Hepatocyte (in vitro differentiated cells): ENCODE measurements at places on chromosomes 2 and 18. TPM values are rescaled to one million over a fixed set of nuclear protein-coding genes. Genes with fewer than 3 reads are reported as not detected.

SIX3 gene
- not detected in 2 replicates for total RNA-seq

DNA sequence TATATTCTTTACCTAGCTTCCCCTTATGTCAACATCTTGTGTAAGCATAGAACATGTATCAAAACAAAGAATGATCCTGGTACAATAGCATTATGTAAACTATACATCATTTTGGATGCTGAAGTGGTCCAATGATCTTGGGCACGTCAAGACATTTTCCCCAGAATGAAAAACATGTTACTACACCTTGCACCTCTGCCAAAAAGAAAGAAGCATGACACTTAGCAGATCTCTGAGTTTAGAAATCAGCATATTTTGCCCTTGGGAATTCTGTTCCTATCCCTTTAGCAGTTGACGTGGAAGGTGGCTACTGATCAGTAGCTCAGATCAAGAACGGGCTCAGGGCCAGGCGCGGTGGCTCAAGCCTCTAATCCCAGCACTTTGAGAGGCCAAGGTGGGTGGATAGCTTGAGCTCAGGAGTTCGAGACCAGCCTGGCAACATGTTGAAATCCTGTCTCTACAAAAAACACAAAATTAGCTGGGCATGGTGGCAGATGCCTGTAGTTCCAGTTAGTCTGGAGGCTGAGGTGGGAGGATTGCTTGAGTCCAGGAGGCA is 1.7 kb upstream of the LCLAT1 start:
- DNase-seq = no peak

DNA sequence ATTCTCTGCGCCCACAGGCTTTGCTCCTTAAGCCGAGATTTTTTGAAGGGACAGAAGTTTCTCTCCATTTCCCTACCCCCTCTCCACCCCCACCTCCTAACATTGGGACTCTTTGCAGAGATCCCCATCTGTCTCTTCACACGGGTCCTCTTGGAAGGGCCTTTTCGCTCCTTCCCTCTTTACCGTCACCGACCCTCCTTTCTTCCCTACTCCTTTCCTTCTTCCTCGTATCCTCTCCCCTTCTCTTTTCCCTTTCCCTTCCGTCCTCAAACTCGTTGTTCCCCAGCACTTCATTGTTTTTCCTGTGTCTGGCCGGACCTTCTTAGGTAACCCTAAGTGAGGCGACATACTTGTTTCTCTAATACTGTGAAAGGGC is 660 bp downstream of the COPS7B start:
- no peak for DNase-seq

DNA sequence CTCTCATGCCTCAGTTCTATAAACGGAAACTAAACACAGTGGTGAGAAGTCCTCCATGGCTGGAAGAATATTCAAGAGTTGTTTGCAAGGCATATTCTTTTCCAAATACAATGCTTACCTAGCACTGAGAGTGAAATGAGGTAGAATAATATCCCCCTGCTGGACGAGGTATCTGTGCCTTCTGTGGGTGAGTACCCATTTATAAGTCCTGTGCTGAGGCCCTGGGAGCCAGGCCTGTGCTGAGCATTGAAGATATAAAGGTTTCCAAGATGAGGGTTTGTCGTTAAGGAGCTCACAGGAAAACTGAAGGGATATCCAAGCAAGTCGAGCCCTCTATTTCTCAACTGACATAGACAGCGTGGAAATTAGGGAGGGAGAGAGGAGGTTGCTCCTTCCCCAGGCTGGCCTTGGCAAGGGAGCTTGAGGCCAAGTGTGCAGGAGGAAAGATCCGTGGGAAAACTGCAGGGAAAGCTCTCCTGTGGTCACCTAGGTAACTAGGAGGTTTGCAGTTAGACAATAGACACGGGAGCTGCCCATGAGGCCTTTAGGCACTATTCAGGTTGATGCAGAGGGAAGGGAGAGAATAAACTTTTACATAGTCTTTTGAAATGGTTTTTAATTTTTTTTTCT is 17.6 kb downstream of the PTPRM start:
- DNase-seq = no peak
